Fibroblast of skin of abdomen (primary cell): ENCODE measurements at places on chromosomes 12 and 14.
A peak's percentile ranks its signal among the peaks of the same experiment; 100 is the strongest.

DNA sequence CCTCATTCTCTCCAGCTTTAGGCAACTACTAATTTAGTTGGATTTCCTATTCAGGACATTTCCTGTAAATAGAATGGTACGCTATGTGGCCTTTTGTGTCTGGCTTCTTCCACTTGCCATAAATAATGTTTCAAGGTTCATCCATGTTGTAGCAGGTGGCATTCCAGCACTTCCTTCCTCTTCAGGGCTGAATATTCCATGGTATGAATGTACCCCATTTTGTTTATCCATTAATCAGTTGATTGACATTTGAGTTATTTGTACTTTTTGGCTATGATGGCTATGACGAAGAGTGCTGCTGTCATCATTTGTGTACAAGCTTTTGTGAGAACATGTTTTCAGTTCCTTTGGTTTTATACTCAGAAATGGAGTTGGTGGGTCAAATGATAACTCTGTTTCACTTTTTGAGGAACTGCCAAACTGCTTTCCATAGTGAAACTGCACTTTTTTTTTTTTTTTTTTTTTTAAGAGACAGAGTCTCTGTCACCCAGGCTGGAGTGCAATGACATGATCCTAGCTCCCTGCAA, 6.5 kb upstream of the CDK2AP1 start:
- DNase-seq = no peak

DNA sequence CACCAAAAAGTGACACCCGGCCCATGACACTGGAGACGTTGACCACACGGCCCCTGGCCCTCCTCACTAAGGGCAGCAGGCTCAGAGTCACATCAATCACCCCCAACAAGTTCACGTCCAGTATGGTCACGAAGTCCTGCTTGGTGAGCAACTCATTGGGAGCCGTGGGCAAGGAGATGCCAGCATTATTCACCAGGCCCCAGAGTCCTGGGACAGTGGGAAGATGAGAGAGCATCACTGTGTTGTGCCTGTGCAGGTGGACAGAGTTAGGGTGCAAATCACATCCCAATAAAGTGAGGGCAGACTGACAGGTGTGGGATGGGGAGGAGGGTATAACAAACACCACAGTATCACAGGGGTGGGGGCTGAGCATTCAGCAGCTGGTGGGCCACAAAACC, 2.5 kb downstream of the RDH16 start:
- no peak for DNase-seq

GRCh38 chr14:69708586-69709560, 58.1 kb upstream of the SRSF5 start:
- DNase-seq = peak; percentile 20

DNA sequence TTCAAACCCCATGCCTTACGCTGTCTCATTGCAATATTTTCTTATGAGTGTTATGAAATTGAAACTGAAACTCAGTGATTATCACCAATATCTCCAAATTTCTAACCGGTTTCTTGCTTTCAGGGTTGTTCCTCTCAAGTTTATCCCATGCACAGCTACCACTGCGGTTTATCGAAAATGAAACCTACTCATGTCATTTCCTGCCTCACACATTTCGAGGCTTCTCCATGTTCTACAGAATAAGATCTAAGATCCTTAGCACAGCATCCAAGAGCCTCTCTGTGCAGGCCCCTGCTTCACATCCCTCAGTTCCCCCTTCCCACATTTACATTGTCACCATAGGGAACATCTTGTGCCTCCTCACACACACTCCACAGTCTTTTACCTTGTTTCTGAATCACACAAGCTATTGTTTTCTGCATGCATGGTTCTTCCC, 45.5 kb upstream of the FAR2 start:
- no peak for DNase-seq

GRCh38 chr12:52629281-52630007, 11.1 kb upstream of the KRT73 start:
- no peak for DNase-seq

DNA sequence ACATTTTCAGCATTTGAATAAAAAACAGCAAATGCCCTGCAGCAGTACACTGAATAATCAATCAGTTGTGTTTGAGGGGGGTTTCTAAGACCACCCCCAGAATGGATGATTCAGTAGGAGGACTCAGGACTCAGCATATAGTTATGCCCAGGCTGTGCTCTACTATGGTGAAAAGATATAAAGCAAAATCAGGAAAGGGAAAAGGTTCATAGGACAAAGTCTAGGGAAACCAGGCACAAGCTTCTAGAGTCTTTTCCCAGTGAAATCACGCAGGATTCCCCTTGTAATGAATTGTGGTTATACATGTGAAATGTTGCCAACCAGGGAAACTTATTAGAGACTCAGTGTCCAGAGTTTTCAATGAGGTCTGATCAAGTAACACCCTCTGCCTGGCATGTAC, 25.0 kb upstream of the SLC17A8 start:
- no peak for DNase-seq

- DNase-seq = no peak
These were observed 25.3 kb downstream of the MUCL1 start for GRCh38 chr12:54879579-54879978.

DNA sequence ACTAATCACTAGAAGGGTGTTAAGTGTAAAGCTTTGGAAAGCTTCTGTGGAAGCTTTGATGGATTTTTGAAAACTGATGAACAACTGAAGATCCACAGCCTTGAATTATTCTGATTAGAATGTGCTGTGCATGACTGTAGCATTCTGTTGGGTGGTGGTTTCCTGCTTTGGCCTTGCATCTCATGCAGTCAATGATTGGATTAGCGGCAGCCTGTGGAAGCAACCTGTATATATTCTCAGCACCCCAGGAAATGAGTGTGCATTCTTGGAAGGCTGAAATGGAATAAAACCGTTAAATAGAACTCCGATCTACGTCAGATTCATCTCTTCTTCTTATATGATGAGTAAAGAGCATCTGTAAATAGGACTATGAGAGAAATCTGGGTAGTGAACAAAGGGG, 120.2 kb downstream of the SLC16A7 start:
- no peak for DNase-seq

- no peak for DNase-seq
These were observed 53.6 kb upstream of the BCL2L14 start for GRCh38 chr12:12017135-12017581.

- peak; percentile 65 for DNase-seq
These were observed 1.4 kb upstream of the DNAJC14 start for GRCh38 chr12:55830601-55831446.

GRCh38 chr12:65742018-65743010, 82.0 kb upstream of the HMGA2 start:
- DNase-seq = peak; percentile 57

DNA sequence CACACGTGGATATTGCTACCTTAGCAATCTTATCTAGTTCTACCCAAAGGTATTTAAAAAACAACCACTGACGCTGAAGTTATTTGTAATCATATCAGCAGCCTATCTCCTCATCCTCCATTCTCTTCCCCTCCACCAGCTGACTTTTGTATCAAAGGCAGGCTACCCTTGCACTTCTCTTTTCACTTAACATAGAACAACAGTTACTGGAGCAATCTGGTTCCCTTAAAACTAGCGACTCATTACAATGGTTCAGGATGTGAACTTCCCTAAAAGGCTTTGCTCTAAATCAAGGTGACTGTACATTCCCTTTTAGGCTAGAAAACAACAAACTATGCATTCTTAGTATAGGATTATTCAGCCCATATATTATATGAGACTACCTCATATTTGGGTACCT, 404.7 kb downstream of the APAF1 start:
- DNase-seq = no peak

- DNase-seq = no peak
These were observed 52.8 kb downstream of the ITPK1 start for GRCh38 chr14:93062890-93063289.

DNA sequence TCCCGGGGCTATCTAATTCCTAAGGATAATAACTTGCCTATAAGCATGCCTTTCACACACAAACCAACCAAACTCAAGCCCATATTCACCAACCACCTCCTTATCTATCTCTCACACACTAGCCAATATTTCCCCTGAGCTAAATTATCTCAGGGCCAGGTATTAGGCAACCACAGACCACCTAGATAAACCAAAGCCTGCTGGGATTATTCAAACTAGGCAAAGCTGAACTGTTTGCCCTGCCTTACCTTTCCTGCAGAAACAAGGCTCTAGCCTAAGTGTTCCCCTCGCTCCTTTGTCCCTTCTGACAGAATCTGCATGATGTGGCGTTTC, 114.7 kb upstream of the EEA1 start:
- DNase-seq = no peak

DNA sequence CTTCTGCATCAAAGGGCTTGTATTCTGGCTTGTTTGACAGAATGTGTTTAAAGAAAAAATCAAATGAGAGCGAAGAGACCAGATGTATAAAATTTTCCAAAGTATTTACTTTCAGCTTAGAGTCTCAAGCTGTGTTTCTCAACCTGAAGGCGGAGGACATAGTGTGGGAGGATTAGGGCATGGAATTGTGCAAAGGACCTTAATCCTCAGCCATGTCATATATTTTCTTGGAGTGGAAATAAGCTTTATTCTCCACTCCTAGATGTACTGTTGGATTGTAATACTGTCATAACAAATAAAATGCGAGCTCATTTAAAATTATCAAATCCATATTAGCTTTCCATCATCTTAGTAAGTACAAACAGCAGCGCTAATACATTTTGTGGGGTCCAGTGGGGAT, 154.0 kb downstream of the PAH start:
- no peak for DNase-seq

- no peak for DNase-seq
These were observed 1.9 kb upstream of the KLHDC1 start for GRCh38 chr14:49691031-49691430.

GRCh38 chr14:54451961-54452360, 10.8 kb upstream of the CNIH1 start:
- DNase-seq = no peak

GRCh38 chr14:51487848-51488247, 163.9 kb upstream of the FRMD6 start:
- no peak for DNase-seq

- peak; percentile 69 for DNase-seq
These were observed 56.7 kb downstream of the C14orf132 start for GRCh38 chr14:96095581-96096476.

- DNase-seq = peak; percentile 53
These were observed 126.2 kb downstream of the GRIP1 start for GRCh38 chr12:66552716-66553115.

- DNase-seq = no peak
These were observed 6.0 kb downstream of the KRT2 start for GRCh38 chr12:52645982-52646381.

DNA sequence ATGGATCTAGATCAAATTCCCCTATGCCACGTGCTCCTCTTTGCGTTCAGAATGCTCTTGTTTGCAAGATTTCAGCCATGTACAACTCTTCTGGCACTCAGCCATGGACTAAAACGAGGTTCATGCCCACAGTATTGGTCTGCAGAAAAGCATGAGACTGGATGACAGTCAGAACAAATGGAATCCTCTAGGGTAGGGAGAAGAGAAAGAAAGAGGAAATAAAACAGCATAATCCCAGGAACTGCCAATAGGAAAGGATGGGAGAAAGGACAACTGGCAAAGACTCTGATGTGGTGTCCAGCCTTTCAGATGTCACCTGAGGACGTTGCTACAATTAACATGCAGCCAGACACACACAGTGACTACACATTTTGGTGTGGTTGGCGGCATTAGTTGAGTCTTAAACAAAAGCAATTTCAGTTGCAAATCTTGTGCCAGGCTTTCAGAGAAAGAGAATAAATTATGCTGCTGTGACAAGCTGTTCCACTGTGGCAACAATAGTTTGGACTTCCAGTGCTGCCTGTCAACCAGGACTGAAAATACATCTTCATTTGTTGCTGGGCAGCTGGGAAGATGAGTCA, 338.0 kb downstream of the RGS6 start:
- DNase-seq = no peak

DNA sequence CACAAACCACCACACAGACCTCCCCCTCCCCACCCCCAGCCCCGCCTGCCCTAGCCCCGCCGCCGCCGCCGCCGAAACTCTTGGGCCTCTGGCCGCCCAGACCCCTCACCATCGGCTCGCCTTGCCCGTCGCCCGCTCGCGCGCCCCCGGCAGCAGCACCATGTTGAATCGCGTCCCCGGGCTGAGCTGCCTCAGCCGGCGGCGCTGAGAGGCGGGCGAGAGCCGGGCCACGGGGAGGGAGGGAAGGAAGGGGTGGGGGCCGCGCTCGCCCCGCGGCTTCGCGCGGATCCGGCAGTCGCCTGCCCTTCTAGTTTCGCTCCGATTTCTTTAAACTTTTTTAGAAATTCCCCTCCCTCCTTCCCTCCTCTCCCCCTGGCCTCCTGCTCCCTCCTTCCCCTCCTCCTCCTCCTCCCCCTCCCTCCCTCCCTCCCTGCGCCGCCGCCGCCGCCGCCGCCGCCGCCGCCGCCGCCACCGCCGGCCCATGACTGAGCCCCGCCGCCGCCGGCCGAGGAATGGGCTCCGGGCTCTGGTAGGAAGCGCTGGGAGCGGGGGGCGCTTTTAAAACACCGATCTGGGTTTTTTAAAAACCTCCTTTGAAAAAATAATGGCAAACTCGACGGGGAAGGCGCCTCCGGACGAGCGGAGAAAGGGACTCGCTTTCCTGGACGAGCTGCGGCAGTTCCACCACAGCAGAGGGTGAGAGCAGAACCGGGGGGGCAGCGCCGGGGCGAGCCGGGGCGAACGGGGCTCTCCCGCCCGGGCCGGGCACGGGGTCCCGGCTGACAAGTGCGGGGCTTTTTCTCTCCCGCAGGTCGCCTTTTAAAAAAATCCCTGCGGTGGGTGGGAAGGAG, at the start of gene ARID2:
ARID2 (plus strand) TSS at position 474 of the 851 bp plus-strand sequence; CDS start at position 605, 131 bp downstream.
- peak; percentile 79 for DNase-seq

DNA sequence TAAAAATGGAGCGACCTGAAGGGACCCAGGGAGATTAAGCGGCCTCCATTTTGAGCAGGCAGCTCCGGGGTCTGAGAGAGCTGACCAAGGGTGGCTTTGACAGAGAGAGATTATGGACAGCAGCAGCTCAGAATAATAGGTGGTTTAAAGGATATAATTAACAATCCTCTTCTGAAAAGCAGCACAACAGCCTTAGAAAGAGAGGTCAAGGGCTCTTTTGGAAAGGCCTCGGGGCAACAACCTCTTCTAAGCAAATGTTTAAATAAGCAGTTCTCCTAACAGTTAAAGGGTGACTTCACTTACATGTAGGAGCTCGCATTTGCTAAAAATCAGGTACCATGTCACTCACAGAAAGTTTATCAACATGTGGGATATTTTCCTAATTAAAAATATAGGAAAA, 87.2 kb upstream of the FRMD6 start:
- no peak for DNase-seq

DNA sequence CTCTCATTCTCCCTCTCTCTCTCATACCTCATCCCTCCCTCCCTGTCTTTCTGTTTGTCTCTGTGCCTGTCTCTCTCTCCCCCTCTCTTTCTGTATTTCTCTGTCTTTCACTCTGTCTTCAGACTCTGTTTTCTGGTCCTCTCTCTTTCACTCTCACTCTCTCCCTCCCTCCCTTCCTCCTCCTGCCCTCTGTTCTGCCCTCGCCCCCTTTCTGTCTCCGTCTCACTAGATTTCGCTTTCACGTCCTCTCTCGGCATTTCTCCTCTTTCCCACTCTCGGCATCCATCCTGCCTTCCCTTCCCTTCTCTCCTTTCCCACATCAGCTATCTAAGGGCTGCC, 183.0 kb downstream of the PHETA1 start:
- DNase-seq = no peak
